ENCODE measurements at places on chromosomes 12 and 14.

- no peak for DNase-seq
Observed at GRCh38 chr12:14157088-14157747, 175.8 kb upstream of the GRIN2B start.

DNA sequence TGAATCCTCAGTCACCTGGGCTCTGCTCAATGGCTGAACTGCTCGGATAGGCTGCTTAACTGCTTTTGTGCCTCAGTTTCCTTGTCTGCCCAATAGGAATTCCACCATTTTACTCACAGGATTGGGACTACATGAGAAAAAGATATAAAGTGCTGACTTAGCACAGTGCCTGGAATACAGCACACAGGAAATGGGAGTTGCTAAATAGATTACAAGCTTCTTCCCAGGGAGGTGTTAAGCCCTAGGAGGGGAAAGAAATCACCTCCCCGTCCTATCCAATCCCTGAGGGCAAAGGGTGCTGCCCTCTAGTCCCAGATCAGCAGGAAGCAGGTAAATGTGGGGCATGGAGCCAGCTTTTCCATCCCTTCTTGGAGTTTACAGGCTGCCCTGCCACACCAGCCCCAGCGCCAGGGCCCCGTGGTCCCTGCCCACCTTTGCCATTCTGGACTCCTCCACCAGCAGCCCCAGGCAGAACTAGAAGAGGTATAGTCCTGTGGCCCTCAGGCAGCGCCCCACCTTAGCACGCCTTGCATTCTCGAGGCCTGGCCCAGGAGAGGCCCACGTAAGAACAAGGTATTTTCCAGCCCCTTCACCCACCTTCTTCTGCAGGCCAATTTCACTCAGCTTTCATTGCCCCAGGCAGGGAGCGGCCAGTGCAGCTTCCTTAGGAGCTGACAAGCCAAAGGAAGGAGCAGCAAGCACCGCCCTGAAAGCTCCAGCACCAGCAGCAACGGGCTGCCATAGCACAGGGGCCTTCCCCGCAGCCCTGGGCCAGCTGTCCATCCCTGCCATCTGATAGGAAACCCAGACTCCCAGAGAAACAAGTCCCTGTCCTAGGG, 28.8 kb upstream of the RPLP0 start:
- no peak for DNase-seq

GRCh38 chr12:22350886-22351285, 16.4 kb upstream of the ST8SIA1 start:
- DNase-seq, result no peak

DNA sequence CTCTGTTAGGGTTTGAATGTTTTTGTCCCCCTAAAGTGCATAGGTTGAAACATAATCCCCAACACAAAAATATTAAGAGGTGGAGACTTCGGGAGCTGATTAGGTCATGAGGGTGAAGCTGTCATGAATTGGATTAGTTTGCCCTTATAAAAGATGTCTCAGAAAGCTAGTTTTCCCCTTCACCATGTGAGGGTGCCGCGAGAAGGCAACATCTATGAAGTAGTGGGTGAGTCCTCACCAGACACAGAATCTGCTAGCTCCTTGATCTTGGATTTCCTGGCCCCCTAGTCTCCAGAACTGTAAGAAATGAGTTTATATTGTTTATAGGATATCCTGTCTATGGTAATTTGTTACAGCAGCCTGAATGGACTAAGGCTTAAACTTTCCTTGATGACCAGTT, 301.5 kb upstream of the ATP2B1 start:
- DNase-seq, result no peak

DNA sequence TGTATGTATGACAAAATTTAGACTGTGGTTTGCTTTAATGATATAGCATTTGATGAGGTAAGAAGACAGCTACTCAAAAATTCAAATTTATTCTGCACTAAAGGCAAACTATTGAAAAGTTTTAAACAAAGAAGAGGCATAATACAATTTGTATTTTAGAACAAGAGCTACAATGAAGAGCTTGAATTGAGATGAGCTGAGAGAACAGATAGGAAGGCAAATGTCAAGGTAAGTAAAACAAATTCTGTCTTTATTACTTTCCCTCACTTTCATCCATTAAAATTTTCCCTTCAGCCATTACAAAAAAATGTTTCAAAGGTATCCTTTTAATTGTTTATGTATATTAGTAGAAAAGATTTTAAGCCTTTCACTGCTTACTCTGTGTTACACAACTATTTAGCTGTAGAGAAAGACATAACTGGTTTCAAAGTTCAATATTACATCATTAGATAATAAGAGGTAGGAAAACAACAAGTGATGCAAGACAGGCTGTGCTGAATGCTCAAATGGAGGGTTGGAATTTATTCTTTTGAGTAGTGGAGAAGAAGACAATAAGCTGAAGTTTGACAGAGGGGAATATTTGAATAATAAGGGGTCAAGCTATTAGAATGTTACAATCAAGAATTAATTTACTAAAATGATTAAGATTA, 1334.1 kb downstream of the FSCB start:
- DNase-seq, result no peak

DNA sequence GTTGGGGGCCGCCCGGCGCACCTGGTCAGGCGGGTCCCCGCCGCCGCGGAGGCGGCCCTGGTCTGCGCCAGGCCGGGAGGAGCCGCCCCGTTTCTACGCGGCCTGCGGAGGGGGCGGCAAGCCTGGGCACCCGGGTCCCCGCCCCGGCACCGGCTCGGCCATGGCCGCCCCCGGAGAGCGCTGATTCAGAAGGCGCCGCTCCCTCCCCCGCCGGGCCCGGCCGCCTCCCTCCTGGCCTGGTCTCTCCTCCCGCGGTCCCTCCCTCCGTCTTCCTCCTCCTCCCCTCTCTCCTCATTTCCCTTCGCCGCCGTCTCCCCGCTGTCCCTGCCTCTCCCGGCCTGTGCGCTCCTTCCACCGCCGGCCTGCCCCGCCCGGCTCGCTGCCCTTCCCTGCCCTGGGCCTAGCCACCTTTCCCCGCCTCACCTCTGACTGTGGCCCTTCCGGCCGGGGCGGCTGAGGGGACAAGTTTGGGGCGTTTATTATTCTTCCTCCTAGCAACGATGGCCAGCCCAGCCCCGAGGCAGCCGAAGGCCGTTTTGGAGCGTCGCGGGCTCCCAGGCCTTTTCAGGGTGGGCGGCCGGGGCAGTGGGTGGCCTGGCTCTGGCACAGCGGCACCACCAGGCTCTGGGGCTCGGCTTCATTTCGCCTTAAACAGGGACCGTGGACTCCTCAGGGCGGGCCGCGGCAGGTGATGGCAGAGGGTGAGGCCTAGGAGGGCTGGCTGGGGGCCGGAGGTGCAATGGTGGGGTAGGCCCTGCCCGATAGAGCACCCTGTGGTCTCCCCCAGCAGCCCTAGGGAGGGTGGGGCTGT, 768 bp downstream of the CEP170B start:
- DNase-seq, result no peak

DNA sequence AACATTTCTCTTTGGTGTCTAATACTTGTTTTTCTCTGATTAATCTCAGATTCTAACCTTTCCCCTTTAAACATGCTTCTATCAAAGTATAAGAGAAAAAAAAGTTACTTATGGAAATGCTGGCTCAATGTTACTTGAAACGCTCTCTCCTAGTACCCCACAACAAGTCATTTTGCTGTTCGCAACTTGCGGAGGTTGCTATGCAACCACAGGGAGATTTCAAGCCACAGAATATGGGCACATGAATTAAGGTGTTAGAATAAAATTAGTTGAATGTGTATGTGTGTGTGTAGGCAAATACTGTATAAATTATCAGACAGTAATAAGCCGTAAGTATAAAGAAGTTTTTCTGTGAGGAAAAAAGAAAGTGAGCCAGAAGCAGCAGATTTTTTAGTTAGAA, 80.6 kb downstream of the CCDC59 start:
- no peak for DNase-seq

DNA sequence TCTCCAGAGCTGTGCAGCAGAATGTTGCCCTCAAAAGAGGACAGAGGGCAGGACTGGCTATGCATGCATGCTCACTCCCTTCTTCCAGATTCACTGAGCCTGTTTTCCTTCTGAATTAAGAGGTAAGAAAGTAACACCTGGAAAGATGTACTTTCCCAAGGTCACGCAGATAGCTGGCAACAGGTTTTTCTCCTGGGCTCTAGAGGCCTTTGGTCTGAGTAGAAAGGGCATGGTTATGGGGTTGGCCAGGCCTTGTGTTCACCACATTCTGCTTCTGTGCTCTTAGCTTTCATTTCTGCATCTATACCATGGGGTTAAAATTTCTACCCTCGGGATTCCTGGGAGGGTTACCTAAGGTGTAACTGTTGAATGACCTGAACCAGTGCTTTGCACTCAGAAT, 57.5 kb downstream of the RASSF3 start:
- DNase-seq, result no peak

DNA sequence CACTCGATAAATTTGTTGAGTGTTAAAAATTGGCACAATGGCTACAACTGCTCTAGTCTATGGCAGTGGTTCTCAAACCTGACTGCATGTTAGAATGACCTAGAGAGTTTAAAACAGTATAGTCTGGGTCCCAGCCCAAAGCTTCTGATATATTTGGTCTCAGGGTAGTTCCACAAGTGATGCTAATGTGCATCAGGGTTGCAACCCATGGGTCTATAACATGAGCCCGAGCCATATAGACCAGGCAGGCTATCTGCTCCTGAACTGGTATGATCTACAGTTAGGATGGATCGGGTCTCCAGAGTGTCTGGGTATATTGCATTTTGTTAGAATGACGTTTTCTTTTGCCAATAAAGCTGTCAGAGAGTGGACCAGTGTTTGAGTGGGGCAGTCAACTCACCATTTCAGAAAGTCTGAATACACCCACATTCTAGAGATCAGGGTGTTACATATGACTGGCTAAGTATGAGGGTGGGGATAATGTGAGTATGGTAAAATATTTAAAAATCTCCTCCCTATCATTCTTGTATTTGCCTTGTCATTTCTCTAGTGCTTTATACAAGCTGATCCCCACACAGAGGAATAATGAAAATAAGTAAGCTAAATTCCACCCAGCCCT, 80.9 kb downstream of the FRMD6 start:
- no peak for DNase-seq

DNA sequence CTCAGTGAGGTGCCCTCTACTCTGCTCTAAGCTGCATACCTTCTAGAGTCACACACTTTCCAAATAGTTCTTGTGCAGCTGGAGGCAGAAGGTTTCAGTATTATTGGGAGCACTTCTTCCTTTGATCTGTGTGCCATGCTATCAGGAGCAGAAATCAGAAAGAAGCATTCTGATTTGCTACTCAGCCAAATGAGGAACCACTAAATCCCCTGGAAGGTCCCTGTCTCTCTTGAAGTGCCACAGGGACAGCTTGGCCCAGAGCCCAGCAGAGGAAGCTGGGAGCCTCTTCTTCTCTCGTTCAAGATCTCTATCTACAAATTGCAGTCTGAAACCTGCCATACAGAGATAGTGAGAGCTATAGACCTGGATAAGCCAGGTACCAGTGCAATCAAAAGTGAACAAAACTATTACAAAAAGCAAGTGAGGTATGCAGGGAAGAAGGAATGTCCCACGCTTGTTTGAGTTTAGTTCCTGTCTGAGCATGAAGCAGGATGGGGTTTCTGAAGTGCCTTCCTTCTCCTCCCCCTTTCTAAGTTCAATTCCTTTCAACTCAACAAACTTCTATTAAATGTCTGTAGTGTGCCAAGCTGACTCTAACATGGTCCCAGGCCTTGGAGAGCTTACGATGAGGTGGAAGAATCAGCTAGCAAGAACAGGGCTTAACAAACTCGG, 100.9 kb upstream of the PARP11 start:
- no peak for DNase-seq

DNA sequence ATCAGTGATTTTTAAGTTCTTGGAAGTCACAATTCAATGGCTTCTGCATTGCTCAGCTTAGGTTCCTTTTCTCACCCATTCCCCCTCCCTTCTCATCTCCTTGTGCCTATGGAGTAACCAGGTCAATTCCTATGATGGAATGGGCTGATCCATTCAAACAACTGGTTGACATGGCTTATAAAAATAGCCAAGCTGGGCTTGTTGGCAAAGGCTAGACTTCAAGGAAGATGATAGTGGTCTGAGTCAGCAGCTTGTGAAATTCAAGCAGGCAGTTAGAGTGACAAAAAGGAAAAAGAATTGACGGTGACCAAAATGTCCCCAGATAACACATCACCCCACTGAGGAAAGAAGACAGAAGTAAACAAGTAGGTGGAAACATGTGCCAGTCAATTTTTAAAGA, 119.9 kb upstream of the PCED1B start:
- DNase-seq, result peak; percentile 26

GRCh38 chr12:22163594-22163993, 117.6 kb downstream of the CMAS start:
- no peak for DNase-seq

DNA sequence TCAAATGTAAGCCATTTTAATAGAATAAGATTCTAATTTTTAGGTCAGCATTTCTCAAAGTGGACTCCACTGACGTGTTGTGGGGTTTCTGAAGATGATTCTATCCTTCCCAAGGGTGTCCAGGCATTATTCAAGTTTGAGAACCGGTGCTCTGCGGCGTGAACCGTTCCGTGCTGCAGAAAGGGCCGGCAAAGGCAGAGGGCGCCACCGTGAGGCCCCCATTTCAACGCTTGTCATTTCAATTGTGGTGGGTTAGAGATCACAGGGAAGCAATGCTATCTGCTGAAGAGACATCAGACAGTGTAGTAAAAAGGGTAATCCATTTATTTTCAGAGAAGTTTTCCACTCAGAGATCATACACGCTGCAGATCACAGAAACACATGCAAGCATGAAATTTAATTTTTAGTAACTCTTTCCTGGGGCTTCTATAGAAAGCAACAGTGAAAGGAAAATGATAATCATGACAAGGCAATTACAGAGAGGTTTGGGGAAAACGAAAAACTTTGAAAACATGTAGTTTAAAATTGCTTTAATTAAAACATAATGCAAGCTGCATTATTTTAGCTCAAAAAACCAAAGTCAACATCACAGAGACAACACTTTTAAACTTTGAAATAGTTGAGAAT, 201.7 kb downstream of the EXOC5 start:
- DNase-seq, result peak; percentile 35

- no peak for DNase-seq
Observed at GRCh38 chr14:103353362-103353761, 19.3 kb downstream of the EIF5 start.

- DNase-seq, result no peak
Observed at GRCh38 chr14:71497645-71498086, 434.6 kb upstream of the RGS6 start.

DNA sequence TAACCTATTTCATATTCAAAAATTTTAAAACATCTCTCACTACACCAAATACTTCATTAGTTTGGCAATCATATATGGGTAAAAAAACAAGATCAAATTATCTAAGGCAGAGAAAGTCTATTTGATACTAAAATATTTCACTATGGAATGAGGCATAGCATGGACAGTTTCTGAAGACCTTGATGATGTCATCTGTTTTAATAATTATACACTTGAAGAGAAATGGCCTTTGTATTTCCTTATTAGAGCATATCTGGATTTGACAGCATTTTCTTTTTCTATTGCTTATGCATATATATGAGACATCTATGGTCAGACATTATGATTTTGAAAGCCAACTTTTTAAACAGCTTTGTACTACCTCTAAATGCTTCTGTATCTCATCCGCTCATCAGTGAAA, 88.6 kb downstream of the DDHD1 start:
- no peak for DNase-seq
